ENCODE measurements at places on chromosomes 7 and 10.
A peak's percentile ranks its signal among the peaks of the same experiment; 100 is the strongest.

DNA sequence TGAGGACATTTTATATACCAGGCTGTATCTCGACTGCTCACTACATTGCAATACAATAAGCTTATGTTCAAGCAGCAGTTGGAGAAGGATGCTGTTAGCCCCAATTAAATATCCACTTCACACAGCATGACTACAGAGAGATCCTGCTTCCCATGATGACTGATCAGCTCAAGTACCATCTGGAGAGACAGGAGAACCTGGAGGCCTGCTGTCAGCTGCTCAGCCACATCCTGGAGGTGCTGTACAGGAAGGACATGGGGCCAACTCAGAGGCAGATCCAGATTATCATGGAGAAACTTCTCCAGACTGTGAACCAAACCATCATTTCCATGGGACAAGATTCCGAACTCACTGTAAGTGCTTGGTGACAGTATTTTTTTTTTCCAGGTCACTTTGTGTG, 22.5 kb downstream of the RNF133 start:
- no peak for DNase-seq

DNA sequence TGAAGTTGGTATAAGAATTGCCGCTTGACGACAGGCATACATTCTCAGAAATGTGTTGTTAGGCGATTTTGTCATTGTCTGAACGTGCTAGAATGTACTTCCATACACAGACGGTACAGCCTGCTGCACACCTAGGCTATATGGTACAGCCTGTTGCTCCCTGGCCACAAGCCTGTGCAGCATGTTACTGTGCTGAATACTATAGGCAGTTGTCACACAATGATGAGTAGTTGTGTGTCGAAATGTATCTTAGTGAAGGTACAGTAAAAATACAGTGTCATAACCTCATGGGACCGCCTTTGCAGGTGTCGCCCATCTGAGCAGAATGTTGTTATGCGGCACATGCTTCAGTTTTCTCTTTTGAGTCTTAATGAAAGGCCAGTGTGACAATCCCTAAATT, 66.5 kb downstream of the SHH start:
- DNase-seq: no peak

DNA sequence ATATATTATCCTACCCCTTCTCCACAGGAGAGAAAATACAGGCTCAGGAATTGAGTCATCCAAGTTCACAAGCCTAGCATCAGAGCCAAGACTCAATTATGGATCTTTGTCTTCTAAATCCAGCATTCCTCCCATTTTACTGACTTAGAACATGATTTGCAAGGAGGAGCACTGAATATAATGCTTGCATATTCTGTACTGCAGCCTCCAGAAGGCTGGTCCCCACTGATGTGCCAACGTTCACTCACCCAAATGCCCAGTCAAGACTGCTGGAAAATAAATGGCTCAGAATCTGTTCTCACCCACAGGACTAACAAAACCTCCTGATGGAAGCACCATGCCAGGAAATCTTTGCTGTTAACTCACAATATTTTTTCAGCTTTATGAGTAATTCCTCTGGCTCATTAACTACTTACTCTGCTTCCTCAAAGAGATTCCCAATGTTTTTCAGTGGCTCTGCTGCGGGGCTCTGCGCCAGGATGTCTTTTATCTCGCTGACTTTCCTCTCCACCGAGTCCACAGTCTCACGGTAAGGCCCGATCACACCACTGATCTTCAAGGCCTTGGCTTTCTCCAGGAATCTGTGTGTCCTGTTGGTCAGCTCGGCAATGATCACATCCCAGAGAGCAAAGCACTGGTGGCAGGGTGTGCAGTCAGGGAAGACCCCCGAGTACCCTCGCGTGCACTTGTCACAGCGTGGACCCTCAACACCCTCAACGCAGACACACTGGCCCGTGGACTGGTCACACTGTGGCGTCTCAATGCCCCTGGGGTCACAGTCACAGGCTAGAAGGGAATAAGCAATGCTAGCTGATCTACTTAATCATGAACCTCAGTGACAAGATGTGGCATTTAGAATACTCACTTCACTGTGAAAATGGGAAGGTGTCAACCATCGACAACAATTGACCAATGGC, 48.8 kb downstream of the DLD start:
- no peak for DNase-seq

DNA sequence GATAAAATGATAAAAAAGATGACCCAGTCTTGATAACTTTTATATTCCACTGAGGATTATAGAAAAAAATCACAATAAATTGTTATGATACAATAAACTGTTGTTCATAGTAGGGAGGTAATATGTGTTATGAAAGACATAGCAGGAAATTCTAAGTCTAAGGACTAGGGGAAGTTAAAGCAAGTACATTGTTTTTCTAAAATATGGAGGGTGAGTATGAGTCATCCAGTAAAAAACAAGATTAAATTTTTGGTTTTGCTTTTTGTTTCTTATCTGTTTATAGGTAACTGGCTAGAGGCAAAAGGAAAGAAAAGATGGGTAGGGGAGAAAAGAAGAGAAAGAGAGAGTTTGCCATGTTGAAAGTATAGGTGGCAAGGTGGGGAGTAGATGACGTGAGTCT, 188.4 kb downstream of the POLR1F start:
- DNase-seq: no peak

- DNase-seq: no peak
Observed at GRCh38 chr7:17293481-17293880, 5.0 kb upstream of the AHR start.

- no peak for DNase-seq
Observed at GRCh38 chr10:126387931-126388911, at the start of gene ADAM12. TSS of gene ADAM12 (minus strand) at chr10:126388477. CDS start at chr10:126388145, 332 bp downstream.

DNA sequence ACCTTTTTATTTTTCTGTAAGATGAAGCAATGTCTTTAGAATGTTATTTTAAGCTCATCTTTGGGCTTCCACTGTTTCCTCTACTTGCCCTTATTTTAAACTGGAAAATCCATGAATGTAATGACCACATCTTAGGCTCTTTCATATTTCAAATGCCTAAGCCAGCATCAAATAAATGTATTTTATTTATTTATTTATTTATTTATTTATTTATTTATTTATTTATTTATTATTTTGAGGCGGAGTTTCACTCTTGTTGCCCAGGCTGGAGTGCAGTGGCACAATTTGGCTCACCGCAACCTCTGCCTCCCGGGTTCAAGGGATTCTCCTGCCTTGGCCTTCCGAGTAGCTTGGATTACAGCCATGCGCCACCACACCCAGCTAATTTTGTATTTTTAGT, 69.2 kb downstream of the HDAC9 start:
- DNase-seq: no peak

GRCh38 chr7:38105874-38106483, 72.1 kb upstream of the STARD3NL start:
- peak; percentile 27 for DNase-seq

DNA sequence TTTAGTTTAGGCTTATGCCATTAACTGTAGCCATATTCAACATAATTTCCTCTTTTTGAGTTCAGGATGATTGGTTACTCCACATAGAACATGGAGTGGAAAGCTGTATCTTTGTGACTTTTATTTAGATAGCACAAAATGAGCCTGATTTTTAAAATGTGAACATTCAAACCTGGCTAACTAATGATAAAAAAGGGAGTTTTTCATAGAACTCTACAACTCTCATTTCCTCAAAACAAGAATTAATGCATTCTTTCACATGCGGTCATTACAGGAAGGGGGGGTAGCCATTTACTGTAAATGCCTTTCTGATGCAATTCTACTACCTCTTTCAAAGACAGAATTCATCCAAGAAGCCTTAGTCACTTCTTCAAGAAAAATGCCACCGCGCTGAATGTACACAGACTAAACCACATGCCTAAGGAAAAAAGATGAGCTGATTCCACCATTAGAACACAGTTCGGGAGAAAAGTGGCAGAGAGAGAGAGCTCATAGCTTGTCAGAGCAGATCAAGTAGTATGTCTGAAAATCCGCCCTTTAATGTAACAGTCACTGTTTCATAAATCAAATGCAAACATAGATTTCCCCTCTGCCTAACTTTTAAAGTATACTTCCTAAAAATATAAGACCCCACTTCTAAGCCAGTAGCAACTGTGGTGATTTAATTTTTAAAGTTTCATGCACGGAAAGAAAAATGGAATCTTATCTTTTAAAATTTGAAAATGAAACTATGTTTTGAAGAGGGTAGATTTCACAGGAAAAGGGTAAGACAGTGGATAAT, 226.4 kb upstream of the KLF14 start:
- DNase-seq: no peak

- no peak for DNase-seq
Observed at GRCh38 chr7:77691892-77692491, 4.3 kb upstream of the RSBN1L start.

DNA sequence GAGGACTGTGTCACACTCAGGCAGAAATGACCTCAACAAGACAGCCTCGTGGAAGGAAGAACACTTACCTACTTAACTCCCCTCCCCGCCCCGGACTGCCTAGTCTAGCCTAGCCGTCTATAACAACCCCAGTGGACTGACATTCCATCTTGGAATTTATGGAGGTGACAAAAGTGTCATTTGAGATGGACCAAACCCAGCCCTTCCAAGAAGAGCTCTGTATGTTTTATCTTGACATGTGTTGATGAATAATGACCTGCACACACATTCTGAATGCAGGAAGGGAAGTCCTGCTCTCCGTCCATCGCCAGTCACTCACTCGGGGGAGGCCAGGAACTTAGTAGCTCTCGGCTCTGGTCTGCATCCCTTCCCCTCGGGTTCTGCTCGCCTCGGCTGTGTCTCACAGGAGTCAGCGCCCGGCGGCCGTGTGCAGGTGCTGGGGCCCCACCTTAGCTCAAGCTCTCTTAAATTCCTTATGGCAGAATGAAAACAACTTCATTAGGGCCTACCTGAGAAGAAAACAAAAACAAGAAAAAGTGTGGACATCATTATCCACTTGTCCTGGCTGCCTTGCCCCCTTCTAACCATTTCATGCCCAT, 140.9 kb upstream of the NPS start:
- DNase-seq: no peak

GRCh38 chr7:154871507-154871906, 131.4 kb downstream of the PAXIP1 start:
- DNase-seq: no peak
